ENCODE measurements at places on chromosomes 7 and 10. TPM values are rescaled to one million over a fixed set of nuclear protein-coding genes. Genes with fewer than 3 reads are reported as not detected.

Gene ZPBP
- not detected for total RNA-seq

Gene GARIN1A
- 0.26 TPM for total RNA-seq

Gene VIPR2
- not detected for total RNA-seq

Gene AGAP5
- 10.0 TPM for total RNA-seq

Gene PLXDC2
- 0.05 TPM for total RNA-seq

Gene ENTPD7
- total RNA-seq = 5.8 TPM

Gene MBLAC1
- total RNA-seq = 5.7 TPM

Gene HOXA10
- total RNA-seq = not detected

Gene CYP3A7
- not detected for total RNA-seq

Gene TPK1
- 10.7 TPM for total RNA-seq

GRCh38 chr10:132396494-132397035 is 435 bp upstream of the PWWP2B start:
- DNase-seq = peak; percentile 73

DNA sequence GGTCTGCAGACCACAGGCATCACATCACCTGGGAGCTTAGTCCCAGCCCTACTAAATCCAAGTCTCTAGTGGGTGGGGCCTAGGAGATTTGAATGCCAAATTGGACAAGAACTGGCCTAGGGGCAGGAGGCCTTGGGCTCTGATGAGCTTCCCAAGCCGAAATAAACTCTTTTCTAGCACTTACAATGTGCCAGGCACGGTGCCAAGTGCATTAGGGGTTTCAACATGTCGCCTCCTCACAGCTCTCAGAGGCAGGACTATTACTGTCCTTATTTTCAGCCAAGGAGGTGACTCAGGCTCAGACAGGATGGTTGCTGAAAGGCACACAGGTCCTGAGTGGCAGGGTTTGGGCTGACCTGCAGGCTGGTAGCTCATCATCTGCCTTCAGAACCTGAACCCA is 9.2 kb upstream of the CPA1 start:
- no peak for DNase-seq

DNA sequence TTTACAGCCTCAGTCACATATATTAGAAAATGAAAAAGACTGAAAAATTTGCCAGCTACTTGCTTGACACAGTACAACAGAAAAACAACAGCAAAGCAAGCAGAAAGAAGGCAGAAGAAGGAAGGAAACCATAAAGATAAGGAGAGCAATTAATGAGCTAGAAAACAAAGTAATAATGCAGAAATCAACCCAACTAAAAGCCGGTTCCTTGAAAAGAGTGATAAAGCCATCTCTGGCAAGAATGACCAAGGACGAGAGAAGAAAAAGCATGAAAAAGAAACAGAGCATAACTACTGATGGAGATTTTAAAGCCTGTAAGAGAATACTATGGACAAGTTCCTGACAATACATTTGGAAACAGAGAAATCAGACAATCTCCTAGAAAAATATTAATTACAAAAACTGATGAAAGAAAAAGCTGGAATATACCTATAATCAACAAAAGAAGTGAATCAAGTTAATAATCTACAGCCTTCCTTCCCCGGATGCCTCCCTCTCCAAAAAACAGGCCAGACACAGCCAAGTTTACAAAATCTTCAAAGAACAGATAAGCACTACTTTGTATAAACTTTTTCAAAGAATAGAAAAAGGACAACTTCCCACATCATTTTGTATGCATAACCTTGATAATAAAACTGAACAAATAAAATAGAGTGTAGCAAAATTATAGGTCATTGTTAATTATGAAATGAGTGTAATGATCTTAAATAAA is 204.0 kb downstream of the BAMBI start:
- no peak for DNase-seq

GRCh38 chr10:50851884-50852671 is 33.3 kb downstream of the A1CF start:
- no peak for DNase-seq

GRCh38 chr7:87152897-87153641 is 816 bp downstream of the DMTF1 start:
- DNase-seq = peak; percentile 49

- DNase-seq = peak; percentile 60
These were observed 1.1 kb downstream of the RRP12 start for GRCh38 chr10:97399843-97400545.

DNA sequence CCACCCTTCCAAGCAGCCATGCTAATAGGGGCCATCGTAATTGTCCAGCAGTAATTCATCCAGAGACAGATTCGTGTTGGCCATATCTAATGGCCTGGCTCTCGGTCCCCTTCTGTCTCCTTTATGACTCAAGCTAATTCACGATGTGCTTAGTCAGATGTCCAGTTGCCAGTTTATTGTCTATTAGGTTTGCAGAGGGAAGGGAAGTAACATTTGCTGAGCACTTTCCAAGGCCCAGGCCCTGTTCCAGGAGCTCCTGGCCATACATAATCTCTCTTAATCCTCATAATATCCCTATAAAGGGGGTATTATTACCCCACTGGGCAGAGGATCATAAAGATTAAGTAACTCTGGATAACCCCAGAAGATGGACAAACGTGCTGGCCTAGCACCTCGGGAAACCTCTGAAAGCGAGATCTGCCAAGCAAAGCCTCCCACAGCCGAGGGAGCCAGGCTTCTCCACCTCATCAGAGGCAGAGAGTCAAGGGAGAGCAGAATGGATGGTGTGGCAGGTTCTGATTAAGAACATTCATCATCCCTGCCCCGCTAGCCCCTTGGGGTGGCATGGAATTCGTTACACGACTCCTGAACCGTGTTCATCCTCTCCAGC is 153.7 kb downstream of the PLXNA4 start:
- DNase-seq = no peak

DNA sequence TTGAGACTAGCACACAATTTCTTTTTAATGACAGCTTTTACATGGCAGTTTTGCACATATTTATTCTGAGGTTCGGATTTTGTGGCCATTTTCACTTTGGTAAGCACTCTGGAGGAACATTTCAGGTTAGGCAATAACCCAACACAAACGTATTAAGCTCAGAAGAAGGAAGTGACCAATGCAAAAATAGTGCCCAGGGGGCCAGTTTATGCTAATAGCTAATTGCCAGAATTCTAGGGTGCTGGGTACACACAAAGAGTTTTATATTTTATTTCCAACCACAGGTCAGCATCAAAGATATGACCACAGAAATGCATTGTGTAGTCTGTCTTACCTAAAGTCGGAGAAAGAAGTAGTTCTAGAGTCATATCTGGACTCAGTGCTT is 8.4 kb upstream of the AGR2 start:
- DNase-seq = no peak

GRCh38 chr7:11714676-11715075 is 117.3 kb downstream of the THSD7A start:
- DNase-seq = no peak

GRCh38 chr10:68924593-68924992 is 23.5 kb downstream of the DDX50 start:
- DNase-seq = no peak

DNA sequence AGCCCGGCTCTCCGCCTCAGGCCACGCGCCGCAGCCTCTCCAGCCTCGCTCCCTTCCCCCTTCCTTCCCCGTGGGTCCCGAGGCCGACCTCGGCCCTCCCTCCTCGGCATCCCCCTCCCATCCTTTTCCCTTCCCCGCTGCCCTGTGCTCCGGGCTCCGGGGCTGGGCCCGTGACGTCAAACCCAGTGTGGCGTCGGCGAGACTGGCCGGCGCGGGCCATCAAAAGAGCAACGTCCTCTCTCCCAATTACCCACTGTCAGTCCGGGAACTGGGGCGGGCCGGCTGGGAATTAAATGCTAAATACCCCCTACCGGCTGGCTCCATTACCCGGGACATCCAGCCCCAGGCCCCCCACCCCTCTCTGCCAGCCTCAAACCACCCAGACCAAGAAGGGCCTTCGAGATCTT is 2.6 kb upstream of the GATA3 start:
- no peak for DNase-seq

GRCh38 chr10:44009891-44010632 is 361.4 kb upstream of the ZNF32 start:
- DNase-seq = no peak

DNA sequence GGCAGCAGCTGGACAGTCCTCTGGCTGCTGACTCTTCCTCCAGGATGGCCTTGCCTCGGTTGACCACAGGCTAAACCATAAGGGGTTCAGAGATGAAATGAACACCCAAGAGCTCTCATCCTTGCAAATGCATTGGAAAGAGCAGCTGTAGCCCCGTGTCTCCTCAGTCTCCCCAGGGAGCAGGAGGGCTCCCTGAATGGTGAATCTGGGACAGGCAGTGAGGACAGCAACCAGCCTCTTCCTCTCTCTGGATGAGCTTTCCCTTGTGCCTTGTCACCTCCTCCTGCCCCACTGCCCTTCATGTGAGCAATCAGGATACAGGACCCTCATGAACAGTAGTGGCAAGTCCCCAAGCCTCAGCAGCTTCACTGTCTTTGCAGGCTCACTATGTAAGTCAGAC is 23.9 kb upstream of the GDF10 start:
- DNase-seq = no peak

DNA sequence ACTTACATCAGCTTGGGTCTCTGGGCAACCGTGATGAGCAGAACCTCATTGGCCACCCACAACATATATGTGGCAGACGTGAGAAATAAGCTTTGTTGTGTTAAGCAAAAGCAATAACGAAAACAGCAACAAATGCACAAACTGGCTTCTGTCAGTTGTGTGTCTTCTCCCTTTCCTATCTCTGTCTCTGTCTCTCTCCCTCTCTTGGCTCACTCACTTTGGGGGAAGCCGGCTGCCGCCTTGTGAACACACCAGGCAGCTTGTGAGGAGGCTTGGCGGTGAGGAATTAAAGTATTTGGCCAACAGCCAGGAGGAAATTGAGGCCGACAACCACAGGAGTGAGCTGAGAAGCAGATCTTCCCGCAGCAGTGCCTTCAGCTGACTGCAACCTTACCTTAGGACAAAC is 21.9 kb upstream of the CDCA7L start:
- peak; percentile 49 for DNase-seq

DNA sequence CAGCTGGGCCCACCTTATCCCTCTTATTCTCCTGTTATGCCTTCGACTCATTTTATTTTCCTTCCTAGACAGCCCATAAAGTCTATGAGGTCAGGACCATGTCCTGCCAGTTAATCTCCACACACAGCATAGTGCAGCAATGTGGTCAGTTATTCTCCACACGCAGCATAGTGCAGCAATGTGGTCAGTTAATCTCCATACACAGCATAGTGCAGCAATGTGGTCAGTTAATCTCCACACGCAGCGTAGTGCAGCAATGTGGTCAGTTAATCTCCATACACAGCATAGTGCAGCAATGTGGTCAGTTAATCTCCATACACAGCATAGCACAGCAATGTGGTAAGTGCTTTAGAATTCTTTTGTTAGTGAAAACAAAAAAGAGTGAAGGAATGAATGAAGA is 77.8 kb downstream of the TEX36 start:
- DNase-seq = no peak
